ENCODE measurements at places on chromosomes 12 and 14.

DNA sequence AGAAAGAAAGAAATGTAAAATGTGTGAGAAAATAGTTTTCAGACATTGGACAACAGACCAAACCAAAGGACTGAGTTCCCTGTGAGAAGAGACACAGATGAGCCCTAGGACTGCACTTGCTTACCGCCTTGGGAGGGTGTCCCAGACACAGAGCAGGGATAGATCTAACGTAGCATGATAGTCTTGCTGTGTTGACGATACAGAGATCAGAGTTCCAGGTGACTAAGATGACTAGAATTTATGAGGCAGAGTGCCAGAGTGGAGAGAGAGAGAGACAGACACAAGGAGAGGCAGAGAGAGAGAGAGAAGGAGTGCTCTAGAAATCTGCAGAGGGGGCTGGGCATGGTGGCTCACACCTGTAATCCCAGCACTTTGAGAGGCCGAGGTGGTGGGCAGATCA lies 148.2 kb upstream of the LMNTD1 start:
- no peak for DNase-seq

DNA sequence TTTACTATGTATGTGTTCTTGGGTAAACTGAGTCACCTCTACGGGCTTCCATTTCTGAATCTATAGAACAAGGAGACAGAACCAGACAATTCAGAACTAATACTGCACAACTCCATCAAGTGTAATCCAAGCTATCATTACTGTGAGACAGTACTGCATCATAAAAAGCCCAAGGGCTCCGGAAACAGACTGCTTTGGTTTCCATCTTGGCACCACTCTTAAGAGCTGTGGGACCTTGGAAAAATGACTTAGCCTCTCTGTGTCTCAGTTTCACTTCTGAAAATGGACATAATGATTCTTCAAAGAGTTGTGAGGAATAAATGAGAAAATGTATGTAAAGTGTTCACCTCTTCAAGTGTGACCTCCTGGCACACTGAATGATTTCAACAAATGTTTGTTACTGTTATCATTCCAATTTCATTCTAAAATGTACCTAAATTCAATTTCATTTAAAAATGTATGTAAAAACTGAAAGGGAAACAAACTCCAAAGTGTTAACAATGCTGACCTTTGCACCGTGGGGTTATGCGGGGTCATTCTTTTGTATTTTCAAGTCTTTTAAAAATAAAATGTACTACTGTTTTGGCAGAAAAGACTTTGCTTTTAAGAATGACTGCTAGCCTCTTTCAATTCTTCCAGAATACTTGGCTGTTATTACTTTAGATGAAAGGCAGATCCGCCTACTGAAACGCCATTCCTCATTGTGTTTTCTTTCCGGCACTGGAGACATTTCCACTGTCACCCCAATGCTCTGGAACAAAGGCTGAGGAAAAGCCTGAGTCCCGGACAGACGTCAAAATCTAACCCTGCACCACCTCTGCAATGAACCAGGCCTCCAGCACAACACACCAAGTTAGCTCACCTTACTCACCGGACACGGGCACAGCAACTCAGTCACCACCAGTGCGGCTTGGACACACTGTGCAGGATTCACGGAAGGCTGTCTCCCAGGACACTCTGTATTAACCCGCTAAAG lies 62.8 kb downstream of the TMCC3 start:
- DNase-seq = no peak

GRCh38 chr12:93039062-93039461 lies 110.0 kb upstream of the EEA1 start:
- DNase-seq = no peak

- DNase-seq = no peak
Observed at GRCh38 chr12:44313188-44313587, 477.3 kb downstream of the TMEM117 start.

DNA sequence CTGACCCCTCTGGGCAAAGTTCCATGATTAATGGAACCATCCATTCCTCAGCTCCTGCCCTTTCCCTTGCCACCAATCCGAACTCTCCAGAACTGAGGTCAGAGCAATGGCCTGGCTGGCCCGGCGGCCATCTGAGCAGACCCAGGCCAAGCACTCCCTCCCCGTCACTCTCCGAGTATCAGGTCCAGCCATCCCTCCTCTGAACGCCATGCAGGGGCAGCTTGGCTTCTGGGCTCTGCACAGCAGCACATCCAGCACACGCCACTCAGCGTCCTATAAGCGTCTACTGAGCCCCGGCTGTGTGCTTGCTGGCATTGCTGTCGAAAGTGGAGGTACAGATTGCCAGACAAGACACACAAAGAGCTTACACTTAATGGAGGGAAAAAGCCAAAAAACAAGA lies 34.3 kb upstream of the VWF start:
- no peak for DNase-seq

GRCh38 chr12:2168808-2169207 lies 116.0 kb downstream of the CACNA1C start:
- no peak for DNase-seq

GRCh38 chr14:22427771-22428231 lies 161.2 kb downstream of the DAD1 start:
- DNase-seq = no peak

DNA sequence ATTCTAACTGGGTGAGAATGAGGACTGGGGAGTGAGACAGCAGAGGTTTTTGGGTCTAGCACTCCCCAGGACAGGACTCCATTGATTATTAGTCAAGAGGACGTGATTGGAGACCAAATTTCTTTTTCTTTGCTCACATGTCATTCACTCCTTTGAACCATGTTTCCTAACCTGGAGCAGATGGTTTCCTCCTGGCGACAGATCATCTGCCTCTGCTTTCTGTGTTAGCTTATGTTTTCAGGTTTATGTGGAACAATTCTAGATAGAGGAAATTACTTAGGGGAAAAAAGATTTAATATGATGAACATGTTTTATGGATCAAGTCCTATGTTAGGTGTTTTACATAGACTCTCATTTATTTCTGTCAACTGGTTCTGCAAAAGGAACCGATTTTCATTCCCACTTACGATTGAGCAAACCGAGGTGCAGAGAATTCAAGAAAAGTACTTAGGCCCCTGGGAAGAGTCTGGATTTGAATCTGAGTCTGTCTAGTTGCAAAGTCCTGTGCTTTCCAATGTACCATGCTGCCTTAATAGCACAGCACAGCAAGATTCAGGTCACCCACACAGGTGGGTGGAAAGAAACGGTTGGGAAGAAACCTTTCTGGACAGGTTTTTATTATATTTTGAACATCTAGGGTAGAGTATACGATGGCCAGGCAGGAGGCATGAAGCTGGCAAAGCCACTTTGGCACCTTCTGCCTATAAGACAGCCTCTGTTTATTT lies 30.8 kb downstream of the SMOC1 start:
- no peak for DNase-seq

- DNase-seq = no peak
Observed at GRCh38 chr12:116818341-116818856, 62.8 kb downstream of the HRK start.

DNA sequence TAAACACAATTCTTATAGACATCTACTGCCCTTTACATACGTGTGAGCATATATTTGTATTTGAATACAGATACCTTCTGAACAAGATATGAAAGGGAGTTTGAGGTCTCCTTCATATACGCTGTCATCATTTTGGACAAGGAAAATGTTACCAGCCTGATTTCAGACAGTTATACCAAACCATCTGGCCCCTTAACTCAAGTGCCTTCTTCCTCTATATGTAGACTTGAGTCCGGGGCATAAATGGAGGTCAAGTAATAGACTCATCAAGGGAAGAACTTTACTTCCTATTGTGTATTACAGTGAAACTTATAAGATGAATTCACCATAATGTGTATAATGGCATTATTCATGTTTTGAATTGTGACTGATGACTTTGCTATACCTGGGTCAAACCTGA lies 52.2 kb downstream of the FAR2 start:
- DNase-seq = no peak

DNA sequence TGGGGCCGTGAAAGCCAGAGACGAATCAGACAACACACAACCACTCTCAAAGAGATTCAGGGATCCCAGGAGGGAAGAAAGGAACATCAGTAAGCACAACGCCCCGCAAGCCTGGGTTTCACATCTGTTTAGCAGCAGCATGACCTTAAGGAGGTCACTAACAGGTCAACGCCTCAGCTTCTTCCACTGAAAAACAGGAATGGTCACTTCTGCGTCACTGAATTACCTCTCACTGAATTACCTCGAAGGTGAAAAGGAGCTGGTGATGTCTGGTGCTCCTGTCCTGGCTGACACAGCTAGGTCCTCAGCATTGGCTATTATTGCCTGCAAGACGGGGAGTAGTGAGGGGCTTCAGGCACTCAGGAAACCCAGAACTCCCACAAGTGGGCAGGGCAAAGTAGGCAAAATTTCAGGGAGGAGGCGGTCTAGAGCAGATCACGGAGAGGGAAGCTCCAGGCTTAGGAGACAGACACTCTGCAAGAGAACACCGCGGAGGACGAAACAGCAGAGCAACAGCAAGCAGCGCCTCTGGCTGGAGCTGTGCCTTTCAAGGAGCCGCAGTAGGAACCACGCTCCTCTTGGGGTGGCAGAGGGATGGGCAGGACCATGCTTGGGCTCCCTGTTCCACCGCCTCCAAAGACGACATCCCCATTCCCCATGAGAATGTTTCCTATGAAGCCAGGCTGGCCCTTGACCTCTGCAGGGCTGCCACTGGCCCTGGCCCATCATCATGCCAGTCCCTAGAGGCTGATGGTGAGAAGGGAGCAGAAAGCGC lies 108.4 kb downstream of the SINHCAF start:
- DNase-seq = no peak

- DNase-seq = no peak
Observed at GRCh38 chr12:102638777-102639176, 158.4 kb upstream of the IGF1 start.

DNA sequence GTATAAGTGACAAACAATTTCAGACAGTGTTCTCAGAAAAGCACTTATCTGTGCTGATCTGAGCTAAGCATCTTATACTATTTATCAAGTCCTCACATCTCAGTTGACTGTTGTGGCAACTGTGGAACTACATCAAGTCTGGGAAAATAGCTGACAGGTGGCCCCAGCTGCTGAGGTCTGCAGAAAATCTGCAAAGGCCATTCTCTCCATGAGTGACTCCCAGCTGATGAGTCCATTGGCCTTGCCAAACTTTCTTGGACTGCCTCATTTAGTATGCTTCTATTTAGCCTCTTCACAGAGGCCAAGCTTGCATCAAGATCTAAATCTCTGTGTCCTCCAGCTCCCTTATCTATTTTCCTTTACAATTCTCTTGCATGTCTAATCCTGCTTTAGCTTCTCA lies 174.5 kb upstream of the RBM19 start:
- no peak for DNase-seq

DNA sequence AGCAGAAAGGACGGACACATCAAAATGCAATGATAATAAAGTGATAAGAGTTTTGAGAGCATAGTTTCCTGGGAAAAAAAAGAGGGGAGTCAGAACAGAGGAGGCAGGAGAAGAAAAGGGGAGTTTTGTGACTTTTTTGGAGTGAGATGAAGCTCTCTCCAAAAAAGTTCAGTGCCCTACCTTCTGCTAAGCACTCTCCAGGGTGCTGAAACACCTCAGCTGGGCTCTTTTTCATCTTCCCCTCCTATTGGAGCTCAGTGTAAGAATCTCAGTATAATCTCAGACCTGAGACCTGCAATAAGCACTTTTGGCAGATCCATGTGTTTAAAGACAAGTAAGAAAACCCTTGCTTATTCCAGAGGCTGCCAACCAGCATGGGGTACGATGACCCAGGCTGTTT lies 58.9 kb upstream of the SRRM4 start:
- no peak for DNase-seq

DNA sequence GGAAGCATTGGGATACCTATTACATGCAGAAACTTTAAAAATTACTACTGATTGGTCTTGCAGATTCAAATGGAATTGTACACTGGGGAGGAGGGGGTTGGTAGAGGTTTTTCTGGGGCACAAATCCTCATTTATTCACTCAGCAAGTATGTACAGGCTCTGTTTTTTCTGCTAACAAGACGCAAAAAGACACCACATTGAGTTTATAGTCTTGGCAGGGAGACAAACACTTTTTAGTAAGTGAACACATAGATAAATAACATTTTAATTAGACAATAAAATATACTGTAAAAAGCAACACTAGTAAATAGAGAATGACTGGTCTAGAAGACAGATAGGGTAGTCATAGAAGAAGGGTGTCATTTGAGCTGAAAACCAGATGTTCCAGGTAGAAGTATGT lies 23.8 kb downstream of the GLIPR1L2 start:
- no peak for DNase-seq

DNA sequence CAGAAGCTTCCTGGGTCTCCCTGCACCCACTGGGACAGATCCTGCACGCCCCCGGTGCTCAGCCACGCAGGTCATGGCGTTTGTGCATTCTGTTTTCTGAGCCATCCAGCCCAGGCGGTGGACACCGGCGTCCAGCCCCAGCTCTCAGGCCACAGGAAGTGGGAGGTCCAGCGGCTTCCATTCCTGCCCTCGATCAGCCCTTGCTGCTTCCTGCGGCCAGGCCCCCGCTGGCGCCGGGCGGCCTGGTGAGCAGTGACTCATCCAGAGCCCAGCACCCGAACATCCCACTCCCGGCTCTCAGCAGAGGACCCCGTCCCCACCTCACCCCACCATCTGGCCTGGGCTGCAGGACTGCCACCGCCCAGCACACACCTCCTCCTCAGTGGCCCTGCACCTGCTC lies 18.0 kb upstream of the NUDT14 start:
- DNase-seq = no peak

GRCh38 chr12:11727133-11727664 lies 77.7 kb downstream of the ETV6 start:
- DNase-seq = no peak

DNA sequence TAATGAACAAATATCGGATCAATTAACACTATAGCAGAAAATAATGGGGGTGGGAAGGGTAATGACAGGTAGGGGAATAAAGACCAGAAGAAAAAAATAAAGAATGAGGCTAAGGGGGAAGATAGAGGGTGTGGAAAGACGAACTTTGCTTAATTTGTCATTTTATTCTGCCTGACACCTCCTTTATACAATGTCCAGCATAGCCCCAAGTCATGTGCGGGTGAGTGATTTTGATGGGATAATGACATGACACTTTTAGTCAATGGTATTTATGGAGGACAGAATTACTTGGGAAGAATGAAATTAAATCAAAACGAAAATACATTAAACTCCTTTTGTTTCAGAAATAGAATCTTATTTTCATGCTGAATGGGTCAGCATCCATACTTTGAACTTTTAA lies 20.5 kb upstream of the IFNG-AS1 start:
- DNase-seq = no peak

GRCh38 chr12:43988838-43989560 lies 153.1 kb downstream of the TMEM117 start:
- DNase-seq = no peak

DNA sequence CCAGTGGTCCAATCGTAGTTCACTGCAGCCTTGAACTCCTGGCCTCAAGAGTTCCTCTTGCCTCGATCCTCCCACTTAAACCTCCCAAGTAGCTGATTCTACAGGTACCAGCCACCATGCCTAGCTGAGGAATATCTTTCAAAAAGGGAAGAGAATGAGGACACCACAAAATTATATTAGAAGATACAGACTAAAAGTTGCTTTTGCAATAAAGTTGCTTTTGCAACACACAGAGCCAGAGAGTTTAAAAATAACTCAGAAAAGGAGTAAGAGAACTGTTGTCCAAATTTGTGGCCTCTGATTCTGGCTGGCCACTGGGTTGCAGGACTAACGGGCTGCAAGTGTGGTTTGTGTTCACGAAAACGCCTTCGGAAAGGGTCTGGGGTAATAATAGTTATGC lies 19.8 kb downstream of the TMEM253 start:
- no peak for DNase-seq

- DNase-seq = no peak
Observed at GRCh38 chr12:3718100-3718499, 34.8 kb downstream of the CRACR2A start.

- DNase-seq = no peak
Observed at GRCh38 chr12:52382854-52383253, 2.6 kb downstream of the KRT84 start.

- no peak for DNase-seq
Observed at GRCh38 chr12:51692016-51692415, 101.0 kb downstream of the SCN8A start.

Data from stimulated activated CD8-positive, alpha-beta memory T cell treated with anti-CD3 and anti-CD28 coated beads, Interleukin-15, amount 100 ng/mL, for 4 hours (primary cell).